Activated CD8-positive, alpha-beta T cell treated with anti-CD3 and anti-CD28 coated beads for 36 hours (primary cell): ENCODE measurements at places on chromosomes 2 and 18. TPM values are rescaled to one million over a fixed set of nuclear protein-coding genes. Genes with fewer than 3 reads are reported as not detected.

GRCh38 chr18:37470986-37471385 lies 94.6 kb downstream of the CELF4 start:
- DNase-seq: no peak

CENPA gene
- 32.5 TPM for total RNA-seq

DLX2 gene
- not detected for total RNA-seq

- no peak for DNase-seq
Measured at GRCh38 chr2:231476920-231477319, 12.6 kb upstream of the NCL start.

- DNase-seq: no peak
Measured at GRCh38 chr2:23617811-23618215, 232.8 kb downstream of the KLHL29 start.
